Iris pigment epithelial cell (primary cell): ENCODE measurements at places on chromosomes 2 and 18.

GRCh38 chr2:9298583-9298982 lies 92.0 kb downstream of the ASAP2 start:
- DNase-seq = no peak

- DNase-seq = no peak
These were observed 521.9 kb downstream of the CCDC85A start for GRCh38 chr2:56705713-56706112.

GRCh38 chr18:58525517-58525916 lies 103.4 kb downstream of the ALPK2 start:
- peak; percentile 68 for DNase-seq

GRCh38 chr2:39949131-39949530 lies 170.1 kb upstream of the THUMPD2 start:
- no peak for DNase-seq

- no peak for DNase-seq
These were observed 48.6 kb downstream of the ETAA1 start for GRCh38 chr2:67445652-67446268.

GRCh38 chr2:44135771-44136170 lies 32.9 kb upstream of the PPM1B start:
- DNase-seq = peak; percentile 61

- no peak for DNase-seq
These were observed 3.7 kb downstream of the QPCT start for GRCh38 chr2:37348155-37348554.

- DNase-seq = no peak
These were observed 18.8 kb upstream of the SOX11 start for GRCh38 chr2:5673145-5674025.

DNA sequence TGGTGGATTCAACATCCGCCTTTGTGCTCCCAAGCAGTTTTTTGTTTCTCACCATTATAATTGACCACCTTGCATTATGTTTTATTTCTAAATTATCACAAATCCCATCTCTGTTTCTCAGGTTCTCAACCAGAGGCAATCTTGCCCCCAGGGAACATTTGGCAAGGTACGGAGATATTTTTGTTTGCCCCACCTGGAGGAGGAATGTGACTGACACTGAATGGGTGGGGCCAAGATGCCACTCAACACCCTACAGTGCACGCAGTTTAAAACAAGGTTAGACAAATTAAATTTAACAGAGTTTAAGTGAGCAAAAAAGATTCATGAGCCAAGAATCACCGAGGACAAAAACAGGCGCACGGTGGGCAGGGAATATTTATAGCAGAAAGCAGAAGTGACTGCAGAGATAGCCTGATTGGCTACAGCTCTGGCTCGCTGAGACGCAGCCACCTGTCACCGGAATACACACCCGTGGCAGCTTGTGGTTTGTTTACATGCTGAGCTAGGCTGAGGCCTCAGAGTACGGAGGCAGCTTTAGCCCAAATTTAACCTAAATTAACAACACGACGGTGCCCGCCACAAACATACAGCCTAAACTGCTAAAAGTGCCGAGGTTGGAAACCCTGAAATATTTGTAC lies 150.0 kb upstream of the ALKAL2 start:
- DNase-seq = no peak

DNA sequence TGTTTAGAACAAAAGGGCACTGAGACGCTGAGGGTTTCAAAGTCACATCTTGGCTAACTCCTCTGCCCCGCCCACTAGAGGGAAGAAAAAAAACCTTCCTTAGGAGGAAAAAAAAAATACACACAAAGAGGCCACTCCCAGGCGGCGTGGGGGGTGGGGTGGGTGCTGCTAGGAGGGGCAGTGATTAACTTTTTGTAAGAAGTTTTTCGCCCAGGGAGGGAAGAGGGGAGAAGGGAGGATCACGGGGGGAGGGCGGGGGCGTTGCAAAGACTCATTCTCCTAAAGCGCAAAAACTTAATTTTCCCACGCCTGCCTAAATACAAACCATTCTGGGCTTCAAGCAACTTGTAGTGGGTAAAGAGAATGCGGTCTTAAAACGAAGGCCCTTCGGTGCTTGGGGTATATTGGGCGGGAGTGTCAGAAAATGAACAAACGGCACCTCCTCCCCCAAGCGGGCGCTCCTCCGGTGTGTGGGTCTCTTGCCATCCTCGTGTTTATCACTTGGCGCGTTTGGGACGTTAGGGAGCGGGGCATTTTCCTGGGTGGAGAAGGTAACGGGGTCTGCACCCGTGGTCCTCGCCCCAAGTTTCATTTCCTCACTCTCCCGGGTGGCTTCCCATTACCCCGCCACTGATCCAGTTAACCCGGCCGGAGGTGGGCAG lies 1.7 kb downstream of the CXCR4 start:
- DNase-seq = no peak

- DNase-seq = no peak
These were observed 13.2 kb downstream of the CNNM4 start for GRCh38 chr2:96773922-96774321.

GRCh38 chr2:212922701-212923100 lies 228.7 kb downstream of the IKZF2 start:
- DNase-seq = peak; percentile 71

GRCh38 chr2:203799908-203800307 lies 67.7 kb upstream of the CTLA4 start:
- DNase-seq = no peak

DNA sequence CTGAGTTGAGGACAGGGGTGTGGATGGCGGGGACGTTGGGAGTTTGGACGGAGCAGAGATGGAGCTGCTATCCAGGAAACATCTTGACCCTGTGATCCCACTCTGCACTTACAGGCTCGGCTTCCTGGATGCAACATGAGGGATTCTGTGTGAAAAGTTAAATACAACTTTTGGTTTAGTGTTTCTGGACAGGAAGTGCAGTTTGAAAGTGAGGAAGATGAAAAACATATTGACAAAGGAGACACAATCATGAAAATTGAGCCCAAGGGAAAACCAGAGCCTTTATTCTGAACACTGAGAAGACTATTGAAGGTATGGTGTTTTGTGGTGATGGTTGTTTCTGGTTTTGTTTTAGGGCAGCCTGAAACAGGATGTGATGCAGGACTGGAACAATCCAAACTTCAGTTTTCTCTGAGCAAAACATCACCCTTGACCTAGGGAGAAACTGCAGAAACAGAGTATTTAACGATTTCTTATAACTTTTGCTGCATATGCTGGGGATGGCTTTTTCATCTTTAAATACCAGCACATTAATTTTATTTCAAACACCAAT lies 76.5 kb upstream of the RFX8 start:
- no peak for DNase-seq

- no peak for DNase-seq
These were observed 225.0 kb downstream of the TTC32 start for GRCh38 chr2:19676770-19677169.

GRCh38 chr2:143719406-143719805 lies 590.2 kb downstream of the ARHGAP15 start:
- DNase-seq = no peak

- DNase-seq = no peak
These were observed 152.1 kb upstream of the SIX3 start for GRCh38 chr2:44789446-44789845.

GRCh38 chr2:126860385-126860784 lies 38.3 kb upstream of the TEX51 start:
- DNase-seq = no peak

GRCh38 chr2:29226808-29227207 lies 111.6 kb downstream of the CLIP4 start:
- no peak for DNase-seq

GRCh38 chr2:140714586-140714985 lies 1416.2 kb downstream of the LRP1B start:
- peak; percentile 29 for DNase-seq

GRCh38 chr18:58267493-58267892 lies 223.5 kb downstream of the NEDD4L start:
- DNase-seq = no peak

DNA sequence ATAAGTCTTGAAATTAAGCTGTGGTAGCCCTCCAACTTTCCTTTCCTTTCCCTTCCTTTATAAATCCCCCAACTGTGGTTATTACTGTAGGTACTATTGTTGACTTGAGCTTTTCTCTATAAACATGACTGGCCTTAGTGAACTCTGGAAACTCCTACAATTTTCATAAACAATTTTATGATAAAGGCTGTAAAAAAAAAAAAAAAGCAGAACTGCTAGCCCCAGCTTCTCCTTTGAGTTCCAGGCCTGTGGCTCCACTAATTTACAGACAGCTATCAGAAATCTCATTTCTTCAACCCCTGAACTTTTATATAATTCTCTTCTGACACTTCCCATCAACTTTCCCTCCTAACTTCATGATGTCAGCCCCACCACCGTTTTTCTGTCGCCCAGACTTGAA lies 174.3 kb downstream of the IKZF2 start:
- DNase-seq = no peak

- DNase-seq = no peak
These were observed 301.4 kb downstream of the TSN start for GRCh38 chr2:122056853-122057252.

GRCh38 chr18:56641714-56642337 lies 3.4 kb upstream of the TXNL1 start:
- DNase-seq = peak; percentile 75

GRCh38 chr2:216540920-216541319 lies 42.3 kb downstream of the RPL37A start:
- DNase-seq = no peak
